SK-N-SH (cell line): ENCODE measurements at places on chromosomes 6 and 20. TPM values are rescaled to one million over a fixed set of nuclear protein-coding genes. Genes with fewer than 3 reads are reported as not detected.

DNA sequence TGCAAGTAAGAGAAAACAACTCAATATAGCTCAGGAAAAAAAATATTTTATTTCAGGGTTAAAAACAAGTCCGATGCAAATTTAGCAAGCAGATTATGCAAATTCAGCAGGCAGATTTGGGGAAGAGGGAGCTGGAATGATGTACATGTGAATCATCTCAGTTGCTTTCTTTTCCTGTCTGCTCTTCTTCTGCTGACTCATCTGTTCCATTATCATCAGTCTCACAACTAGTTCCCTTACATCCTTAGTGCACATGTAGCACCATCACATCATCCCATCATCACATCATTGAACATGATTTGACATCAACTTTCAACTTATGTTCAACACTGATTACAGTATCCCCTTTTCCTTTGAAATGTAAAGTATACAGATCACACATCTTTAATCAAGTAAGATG lies 11.5 kb upstream of the DEFB113 start:
- no peak for DNase-seq

DNA sequence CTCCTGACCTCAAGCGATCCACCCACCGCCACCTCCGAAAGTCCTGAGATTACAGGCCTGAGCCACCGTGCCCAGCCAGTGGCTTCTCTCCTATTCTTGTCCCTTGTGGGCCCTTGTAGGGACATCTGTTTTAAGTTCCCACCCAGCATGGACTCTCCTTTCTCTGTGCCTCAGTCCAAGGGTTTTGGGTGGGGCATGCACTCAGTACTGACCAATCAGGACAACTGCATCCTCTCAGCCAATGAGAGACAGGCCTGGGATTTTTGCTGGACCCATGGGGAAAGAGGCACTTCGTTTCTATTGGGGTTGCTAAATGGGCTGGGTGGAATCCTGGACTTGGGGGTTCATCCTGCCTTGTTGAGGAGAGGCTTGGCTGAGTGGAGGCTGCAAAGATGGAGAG lies 34.4 kb downstream of the SNAI1 start:
- DNase-seq, result no peak

- no peak for DNase-seq
Measured at GRCh38 chr6:128057541-128057940, 156.7 kb upstream of the THEMIS start.

TRIM31 gene
- not detected in 2 replicates for polyA plus RNA-seq

PRR18 gene
- polyA plus RNA-seq, result 0.02 TPM in 1 of 2 replicates, not detected in the other
